ENCODE measurements at places on chromosomes 12 and 14.

DNA sequence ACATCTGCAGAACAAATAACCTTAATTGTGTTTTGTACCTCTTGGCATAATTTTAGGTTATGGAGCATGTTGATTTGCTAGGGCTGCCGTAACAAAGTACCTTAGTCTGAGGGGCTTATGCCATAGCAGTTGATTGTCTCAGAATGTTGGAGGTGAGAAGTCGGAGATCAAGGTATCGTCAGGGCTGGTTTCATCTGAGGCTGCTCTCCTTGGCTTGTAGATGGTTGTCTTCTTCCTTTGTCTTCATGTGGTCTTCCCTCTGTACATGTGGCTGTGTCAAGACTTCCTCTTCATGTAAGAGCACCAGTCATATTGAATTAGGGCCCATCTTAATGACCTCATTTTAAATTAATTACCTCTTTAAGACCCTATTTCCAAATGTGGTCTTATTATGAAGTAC is 64.4 kb upstream of the PTHLH start:
- DNase-seq = no peak

DNA sequence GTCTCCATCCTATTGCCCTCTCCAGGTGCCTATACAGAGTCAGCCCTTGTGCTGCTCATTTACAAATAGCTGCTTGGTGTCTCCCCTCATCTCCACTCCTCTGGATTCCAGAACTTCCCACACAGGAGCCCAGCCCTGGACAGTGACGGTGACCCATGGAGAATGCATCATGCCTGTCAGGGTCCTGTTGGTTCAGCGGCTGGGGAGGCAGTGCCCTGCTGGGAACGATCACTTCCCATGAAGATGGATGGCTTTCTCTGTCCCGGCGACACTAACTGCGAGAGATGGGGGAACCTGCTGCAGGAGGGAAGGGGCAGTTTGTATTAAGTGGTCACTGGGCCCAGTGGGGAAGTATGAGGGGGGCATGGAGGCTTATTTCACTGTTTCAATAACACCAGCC is 395.0 kb upstream of the TBX3 start:
- no peak for DNase-seq

- DNase-seq = no peak
Measured at GRCh38 chr12:101557094-101557493, 37.7 kb upstream of the MYBPC1 start.

DNA sequence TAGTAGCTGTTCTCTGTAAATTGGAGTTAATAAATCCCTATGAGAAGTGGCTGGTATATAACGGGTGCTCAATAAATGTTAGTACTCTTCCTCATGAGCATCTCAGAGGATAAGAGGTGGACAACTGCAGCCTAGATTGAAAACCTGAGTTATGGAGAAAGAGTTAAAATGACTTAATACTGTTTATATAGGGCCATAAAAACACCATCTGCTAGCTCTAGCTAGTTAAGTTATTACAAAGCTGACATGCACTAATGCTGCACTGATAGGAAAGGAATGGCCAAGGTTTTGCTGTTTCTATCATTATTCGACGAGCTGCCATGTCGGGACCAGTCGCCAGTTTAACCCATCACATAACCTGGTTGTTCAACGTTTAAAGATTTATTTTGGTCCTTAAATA is 72.0 kb upstream of the SEL1L start:
- no peak for DNase-seq

- DNase-seq = no peak
Measured at GRCh38 chr12:42084522-42084921, 60.2 kb downstream of the GXYLT1 start.

DNA sequence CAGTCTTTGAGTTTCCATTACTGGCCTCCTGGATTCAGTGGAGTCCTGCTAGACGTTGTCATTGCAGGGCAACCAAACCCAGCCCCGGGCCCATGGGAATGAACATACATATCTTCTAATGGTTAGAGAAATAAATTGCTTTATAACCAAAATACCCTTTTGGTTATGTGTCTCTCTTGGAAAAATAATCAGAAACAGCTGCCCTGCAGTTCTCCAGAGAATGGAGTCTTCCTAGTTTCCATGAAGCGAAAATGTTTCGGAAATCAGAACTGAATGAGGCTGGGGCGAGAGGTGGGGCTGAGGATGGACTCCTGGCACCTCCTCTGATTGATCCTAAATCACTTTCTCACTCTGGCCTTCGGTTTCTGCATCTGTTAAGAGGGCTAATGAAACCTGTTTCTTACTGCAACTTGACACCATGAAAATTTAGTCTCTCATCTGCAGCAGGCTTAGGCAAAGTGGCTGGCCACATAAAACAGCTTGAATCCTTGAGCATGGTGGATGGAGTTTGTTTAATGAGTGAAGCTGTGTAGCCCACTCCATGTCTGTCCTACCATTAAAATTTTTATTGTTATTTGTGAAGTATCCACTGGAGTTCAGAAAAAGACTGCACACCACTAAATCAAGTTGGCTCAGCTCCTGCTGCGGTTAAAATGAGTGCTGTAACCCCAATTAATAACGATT is 198.9 kb downstream of the CACNA1C start:
- DNase-seq = no peak

GRCh38 chr14:86055512-86056075 is 525.6 kb downstream of the FLRT2 start:
- no peak for DNase-seq

Measured in activated CD8-positive, alpha-beta memory T cell treated with anti-CD3 and anti-CD28 coated beads for 1 hour (primary cell).